RWPE2 (cell line): ENCODE measurements at places on chromosomes 6 and 20.

- no peak for DNase-seq
Measured at GRCh38 chr6:1321738-1322137, 9.8 kb downstream of the FOXQ1 start.

GRCh38 chr6:145924600-145924999 is 39.6 kb downstream of the SHPRH start:
- no peak for DNase-seq

- no peak for DNase-seq
Measured at GRCh38 chr6:154241581-154241980, 115.0 kb downstream of the IPCEF1 start.

DNA sequence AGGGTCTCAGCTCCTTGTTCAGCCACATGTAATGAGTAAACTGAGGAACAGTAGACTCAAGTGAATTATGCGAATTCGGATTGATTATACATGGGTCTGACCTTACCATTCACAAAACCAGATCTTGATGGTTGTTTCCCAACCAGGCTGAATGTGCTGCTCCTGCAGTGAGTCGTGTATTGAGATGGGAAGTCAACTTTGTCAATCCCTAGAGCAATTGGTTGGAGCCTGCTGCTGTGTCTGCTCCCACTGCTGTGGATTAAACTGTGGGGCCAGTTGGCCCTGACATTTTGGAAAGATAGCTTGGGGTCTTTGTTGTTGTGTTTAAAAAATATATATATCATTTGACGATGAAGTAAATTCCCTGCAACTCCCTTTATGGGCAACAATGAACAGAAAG is 23.9 kb downstream of the FAM50B start:
- DNase-seq = no peak

DNA sequence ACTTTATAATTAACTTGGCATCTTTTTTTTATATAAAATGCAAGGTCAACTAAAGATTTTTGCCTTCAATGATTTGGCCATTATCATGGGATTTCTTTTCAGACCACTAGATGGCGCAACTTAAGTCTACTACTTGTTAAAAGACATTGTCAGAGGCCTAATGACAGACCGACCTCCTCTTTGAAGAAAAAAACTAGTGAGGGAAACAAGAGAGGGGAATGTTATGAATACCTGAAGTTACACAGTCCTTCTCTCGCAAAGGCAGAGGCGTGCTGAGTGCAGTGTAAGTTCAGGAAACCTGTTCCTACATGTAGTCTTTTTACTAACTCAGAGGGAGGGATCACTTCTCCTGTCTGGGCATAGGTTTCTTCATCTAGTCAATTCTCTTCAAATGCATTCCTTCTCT is 9.3 kb downstream of the TRAPPC3L start:
- DNase-seq = no peak

- DNase-seq = peak; percentile 98
Measured at GRCh38 chr20:62590309-62591121, 51.8 kb upstream of the SLCO4A1 start.

DNA sequence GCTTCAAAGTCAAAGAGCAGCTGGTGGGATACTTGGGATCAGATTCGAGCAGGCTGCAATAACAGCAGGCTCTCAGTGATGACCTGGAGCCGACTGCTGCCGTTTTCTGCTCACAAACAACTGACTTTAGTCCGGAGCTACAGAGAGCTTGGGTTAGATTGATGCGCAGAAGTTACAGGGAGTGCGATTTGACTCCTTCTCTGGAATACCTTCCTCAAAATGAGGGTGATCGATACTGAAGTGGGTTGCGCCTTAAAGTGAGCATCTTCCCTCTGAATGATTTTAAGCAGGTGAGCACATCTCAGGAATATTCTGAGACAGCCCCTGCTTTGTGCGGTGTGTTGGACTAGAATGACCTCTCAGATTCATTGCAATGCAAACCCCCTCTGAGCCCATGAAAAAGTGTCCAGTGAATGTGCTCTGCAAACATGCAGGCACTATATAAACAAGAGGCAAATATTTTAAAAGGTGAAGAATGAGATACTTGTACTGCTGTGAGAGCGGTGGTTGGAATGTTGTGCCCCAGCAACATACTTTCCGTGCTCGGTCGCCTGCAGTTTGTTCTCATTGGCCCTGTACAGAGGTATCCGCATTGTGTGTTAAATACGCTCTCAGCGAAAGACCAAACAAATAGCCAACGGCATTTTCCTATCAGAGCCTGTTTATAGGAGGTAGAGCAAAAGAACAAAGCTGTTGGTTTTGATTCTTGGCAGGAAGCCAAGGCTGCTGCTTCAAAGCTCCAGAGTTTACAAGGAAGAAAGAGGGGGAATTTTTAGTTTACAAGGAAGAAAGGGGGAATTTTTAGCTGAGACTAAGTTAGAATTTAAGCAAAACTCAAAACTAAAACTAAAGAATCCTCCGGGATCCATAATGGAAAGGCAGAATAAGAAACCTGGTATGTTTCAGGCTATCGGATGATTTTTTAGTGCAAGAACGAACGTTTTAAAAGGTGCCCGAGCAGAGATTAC is 67.7 kb downstream of the PHACTR2 start:
- no peak for DNase-seq

- no peak for DNase-seq
Measured at GRCh38 chr6:8180327-8181159, 78.2 kb upstream of the EEF1E1 start.

DNA sequence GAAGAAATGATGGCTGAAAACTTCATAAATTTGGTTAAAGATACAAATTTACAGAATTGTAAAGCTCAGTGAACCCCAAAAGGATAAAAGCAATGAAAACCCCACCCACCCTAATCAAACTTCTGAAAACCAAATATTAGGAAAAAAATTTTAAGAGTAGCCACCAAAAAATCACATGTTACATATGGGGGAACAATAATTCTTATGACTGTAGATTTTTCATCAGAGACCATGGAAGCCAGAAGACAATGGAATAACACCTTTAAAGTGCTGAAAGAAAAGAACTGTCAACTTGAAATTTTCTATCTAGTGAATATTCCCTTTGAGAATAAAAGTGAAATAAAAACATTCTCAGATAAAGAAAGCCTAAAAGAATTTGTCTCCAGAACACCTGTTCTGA is 24.4 kb downstream of the PROCR start:
- DNase-seq = no peak

DNA sequence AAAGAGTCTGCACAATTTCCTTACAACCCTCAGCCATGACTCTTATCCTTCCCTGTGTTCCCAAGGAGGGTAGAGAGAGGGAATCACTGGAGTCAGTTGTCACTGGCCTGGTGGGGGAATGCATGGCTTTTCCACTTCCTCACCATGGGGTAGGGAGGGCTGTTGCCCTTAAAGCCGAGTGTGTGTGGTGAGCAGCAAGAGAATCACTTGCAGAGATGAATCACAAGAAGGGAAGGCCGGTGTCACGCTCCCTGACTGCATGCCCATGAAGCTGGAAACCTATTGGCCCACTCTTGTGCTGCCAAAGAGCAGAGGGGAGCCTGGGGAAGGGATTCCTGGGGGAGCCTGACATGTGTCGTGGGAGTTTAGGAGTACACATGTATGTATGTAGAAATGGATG is 18.1 kb upstream of the BMP6 start:
- DNase-seq = no peak

DNA sequence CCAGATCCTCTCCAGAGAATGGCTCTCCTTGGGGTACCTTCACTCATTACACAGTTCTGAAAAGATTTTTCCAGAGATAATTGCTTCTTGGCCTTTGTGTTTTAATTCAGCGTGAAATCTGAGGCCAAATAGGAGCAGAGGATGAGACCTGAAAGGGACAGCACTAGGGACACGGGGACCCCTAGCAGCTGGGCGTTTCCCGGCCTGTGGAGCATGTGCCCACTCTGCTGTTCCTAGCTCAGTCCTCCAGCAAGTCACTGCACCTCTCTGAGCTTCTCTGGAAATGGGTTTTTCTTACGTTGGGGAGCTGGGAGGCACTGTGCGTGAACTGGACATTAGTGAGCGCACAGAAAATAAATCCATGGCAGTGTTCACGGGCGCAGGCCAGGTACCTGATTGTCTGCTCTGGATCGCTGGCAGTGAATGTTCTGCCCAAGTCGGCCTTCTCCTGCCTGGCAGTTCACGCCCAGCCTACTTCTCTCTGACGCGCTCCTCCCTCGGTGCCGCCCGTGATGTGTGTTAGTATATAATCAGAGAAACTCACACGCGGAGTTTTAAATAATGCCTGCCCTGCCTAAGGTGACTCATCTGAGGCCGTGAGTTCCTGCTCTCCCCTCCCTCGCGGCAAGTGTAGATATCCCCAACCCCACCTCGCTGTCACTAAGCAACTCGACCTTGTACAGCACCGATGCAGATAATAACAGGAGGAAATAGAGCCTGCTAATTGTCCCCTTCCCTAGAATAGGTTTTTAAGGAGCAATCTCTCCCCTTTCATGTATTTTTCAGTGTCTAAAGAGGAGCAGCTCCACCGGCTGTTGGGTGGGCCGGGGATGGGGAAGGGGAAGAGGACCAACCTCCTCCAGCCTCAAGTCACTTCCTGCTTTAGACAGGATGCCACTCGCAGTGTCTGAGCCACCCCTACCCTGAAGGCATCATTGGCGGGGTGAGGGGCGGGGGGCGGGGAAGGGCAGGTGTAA is 2.7 kb upstream of the TUBB2A start:
- DNase-seq = no peak

DNA sequence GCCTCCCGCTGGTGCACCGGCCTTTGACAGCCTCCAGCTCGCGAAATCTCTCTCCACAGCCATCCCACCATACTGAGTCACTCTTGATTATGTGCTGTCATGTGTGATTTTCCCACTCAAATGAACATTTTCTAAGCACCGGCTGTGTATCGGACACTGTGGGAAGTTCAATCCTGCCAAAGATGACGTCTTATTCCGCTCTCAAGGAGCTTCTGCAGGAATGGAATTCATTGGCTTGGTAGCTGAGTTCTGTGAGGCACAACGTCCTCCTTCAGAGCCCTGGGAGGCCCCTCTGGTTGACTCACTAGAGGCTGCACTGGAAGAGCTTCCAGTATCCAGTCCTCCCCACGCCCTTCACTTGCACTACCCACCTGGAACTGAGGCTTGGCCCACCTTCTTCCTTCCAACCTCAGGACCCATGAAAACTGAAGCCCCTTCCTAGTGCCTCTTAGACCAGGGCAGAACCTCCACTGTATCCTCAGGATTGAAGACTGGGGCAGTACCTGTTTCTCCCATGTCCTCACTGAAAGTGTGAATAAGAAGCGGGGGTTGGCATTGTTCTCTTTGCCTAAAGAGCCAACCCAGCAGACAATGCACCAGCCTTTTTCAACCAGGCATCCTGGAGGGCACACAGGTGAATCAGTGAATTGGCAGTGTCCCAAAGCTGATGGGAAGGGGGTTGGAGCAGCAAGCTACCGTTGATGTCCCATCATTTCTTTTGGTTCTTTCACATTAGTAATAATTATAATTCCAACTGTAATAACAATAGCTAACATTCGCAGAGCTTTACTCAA is 1.7 kb downstream of the UNC5CL start:
- DNase-seq = no peak

DNA sequence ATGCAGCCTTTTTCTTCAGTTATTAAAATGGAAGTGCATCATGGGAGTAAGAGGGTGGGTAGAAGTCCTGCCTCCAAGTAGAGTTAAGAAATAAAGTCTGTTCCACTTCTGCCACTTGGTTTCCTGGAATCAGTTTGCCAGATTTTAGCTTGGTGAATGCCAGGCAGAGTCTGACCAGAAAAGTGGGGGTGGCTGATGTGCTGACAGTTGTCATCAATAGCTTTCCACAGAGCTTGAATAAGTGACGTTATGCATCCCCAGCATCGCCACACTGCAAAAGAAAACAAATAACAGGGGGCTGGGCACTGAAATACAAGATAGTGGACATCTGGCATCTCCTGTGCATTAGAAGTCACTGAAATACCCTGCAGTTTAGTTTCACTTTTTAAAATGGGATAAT is 30.8 kb upstream of the CEP162 start:
- no peak for DNase-seq

- DNase-seq = no peak
Measured at GRCh38 chr6:19830171-19830570, 7.0 kb upstream of the ID4 start.

DNA sequence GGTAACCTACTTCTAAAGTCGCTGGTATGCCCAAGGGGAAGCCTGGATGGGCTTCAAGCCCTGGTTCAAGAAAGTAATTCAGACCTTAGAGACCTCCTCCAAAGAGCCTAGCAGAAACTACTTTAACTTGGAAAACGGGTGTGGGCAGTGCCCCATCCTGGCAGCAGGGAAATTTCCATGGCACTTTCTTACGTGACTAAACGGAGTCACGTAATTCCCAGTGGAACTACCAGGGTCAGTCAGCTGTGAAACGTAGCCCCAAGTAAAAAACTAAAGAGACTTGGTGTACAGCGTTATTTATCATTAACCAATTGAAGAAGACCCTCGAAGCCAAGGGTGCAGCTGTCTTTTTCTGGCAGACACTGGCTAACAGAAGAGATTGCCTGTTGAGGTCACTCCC is 114.0 kb downstream of the RCAN2 start:
- no peak for DNase-seq

DNA sequence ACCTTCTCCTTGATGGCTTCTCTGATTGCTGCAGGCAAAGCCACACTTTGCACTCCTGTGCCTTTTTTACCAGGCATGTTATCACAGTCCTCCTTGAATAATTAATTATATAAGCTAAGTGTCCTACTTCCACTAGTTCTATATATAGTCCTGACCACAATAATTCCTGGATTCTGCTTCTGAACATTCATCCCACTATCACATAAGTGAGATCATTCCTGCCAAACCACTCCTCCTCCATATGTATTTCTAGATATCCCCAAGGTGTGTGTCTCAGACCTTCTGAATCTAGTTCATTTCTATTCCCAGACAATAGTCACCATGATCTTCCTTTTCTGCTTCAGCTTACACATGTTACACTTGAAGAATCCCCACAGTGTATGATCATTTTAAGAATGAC is 1237.5 kb upstream of the MAP3K7 start:
- DNase-seq = no peak

GRCh38 chr6:32095338-32096086 is 13.6 kb downstream of the TNXB start:
- DNase-seq = no peak

GRCh38 chr20:4434681-4435080 is 287.0 kb upstream of the PRND start:
- no peak for DNase-seq

DNA sequence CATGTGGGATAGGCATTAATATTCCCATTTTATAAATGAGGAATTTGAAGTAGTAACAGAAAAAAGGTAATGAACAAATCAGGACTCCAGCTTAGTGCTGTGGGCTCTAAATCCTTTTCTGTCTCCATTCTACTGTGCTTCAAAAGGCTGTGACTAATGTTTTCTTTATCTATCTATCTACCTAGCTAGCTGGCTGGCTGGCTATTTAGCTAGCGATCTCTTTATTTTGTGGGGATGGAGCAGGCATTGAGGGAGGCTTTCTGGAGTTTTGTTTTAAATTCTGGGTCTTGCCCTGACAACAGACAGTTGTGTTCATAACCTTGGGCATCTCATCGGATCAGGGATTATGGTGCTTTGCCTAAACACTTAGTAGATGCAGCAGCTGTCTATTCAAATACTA is 139.2 kb downstream of the SOX4 start:
- DNase-seq = no peak

- DNase-seq = no peak
Measured at GRCh38 chr20:40676491-40677269, 12.4 kb downstream of the MAFB start.
